ENCODE measurements at places on chromosomes 2 and 18.

DNA sequence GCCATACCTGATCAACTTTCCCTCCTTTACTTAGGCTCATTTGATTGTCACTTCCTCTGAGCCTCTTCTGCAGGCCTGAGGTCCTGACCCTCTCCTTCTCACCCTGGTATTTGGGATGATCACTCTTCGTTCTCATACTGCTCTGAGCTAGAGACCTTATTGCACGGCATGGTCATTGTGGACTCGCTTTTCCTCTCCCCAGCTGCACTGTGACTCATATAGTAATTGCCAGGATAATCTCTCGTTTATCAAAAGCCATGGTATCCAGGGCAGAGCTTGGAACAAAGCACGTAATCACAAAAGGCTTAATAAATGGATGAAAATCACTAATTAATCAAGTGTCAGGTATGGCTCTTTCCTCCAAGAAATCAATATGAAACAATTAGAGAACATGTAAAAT lies 40.9 kb upstream of the TRIB2 start:
- DNase-seq: no peak

DNA sequence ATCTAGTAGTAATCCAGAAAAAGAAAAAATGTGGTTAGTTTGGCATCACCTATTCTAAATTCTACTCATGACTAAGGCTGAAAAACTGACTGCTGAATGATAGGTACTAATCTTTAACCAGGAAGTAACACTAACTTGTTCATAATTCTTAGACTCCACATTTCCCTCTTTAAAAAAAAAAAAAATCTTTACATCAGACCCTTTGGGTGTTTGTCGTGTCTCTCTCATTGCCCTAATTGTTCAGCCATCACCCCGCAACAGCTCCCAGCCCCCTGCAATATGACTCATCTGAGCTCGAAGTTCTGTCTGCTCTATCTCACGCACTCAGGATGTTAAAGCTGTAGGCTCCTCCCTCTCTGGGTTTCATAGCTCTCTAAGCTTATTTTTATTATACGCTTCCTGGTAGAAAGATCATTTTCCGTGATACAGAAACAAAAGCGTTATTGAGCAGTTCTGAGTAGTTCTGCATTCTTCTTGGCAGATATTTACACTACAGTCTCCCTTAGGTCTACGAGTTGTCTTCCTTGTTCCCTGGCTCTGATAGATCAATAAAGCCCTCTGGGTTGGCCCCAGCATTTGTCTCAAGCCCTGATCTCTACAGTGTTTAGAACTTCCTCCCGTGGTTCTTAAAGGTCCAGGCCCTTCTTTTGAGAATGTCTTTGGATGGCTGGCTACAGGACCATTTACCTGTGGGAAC lies 95.6 kb downstream of the TNFRSF11A start:
- peak; percentile 70 for DNase-seq

GRCh38 chr2:1153920-1154319 lies 203.3 kb downstream of the SNTG2 start:
- no peak for DNase-seq

GRCh38 chr2:85888020-85888683 lies 638 bp downstream of the ST3GAL5 start:
- DNase-seq: peak; percentile 38

DNA sequence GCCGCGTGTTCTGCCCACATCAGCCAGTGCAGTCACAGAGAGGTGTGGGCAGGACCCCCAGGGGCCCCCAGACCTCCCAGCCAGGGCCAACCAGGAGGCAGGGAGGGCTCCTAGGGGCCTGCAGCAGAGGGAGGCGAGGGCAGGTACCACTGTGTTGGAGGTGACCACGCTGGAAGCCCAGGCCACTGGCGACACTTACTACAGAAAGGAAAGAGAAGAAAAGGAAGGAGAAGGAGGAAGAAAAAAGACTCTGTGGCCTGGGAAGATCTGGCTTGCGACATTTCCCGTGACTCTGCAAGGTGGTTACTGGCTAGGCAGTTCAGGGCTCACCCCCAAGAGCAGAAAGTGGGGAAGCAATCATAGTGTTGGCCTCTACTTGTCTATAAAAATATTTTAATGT lies 98.1 kb upstream of the BCL2L11 start:
- DNase-seq: no peak

DNA sequence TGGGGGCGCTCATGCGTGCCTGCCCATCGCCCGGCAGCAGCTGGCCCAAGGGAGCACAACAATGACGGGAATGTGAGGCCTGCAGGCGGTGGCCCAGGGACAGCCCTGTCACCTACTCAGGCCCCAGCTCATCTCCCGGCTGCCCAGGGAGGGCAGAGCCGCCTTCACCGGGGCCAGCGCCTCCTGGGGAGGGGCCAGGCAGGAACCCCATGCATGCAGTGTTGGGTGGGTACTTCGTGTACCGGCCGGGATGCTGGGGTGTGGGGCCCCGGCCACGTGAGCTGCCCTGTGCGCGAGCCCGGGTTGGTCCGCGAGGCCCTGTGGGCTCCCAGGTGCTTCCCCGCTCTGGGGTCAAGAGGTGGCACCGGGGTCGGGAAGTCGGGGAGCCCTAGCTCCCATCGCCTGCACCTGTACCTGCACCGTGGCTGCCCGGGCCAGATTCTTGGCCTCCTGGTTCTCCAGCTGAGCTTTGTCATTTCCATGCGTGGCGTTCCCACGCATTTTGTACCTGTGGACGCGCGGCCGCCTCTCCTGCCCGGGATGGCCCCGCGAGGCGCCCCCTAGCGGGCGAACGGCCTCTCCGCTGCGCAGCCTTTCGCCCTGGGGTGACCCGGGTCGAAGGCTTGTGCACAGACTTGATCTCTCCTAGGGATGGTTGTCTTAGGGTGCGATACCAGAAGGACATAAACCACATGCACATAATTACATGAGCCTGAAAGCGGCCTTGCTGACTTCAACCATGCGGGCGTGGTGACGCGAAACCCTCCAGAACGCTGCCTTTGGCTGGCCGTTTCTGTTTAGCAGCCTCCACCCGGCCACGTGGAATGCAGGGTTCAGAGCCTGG lies 950 bp downstream of the KLHL30 start:
- DNase-seq: no peak

GRCh38 chr2:95352310-95353054 lies 50.0 kb upstream of the FAHD2A start:
- no peak for DNase-seq

GRCh38 chr2:221569425-221569845 lies 2.7 kb downstream of the EPHA4 start:
- DNase-seq: no peak

GRCh38 chr2:235514627-235515363 lies 21.0 kb downstream of the AGAP1 start:
- DNase-seq: no peak

- no peak for DNase-seq
Measured at GRCh38 chr2:173493874-173494273, 139.2 kb downstream of the CDCA7 start.

DNA sequence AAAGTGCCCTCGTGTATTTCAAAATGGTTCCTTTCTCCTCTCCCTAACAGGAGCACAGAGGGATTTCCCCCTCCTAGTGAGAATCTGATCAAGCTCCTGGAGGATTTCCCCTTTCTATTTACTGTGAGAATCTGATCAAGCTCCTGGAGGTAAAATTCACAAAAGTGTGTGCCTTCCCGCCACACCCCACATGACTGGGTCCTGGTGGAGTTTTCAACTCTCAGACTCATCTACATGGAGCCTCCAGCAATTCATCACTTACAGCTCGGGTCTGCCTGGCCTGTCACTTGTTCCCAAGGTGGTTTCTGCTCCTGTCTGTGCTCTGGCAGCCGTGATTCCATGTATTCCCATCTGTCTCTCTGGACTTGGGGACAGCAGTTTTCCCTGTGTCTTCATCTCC lies 590.7 kb downstream of the FBXO15 start:
- no peak for DNase-seq

GRCh38 chr18:59730896-59731295 lies 33.7 kb upstream of the CCBE1 start:
- DNase-seq: no peak

- no peak for DNase-seq
Measured at GRCh38 chr2:118670276-118670675, 177.2 kb downstream of the EN1 start.

DNA sequence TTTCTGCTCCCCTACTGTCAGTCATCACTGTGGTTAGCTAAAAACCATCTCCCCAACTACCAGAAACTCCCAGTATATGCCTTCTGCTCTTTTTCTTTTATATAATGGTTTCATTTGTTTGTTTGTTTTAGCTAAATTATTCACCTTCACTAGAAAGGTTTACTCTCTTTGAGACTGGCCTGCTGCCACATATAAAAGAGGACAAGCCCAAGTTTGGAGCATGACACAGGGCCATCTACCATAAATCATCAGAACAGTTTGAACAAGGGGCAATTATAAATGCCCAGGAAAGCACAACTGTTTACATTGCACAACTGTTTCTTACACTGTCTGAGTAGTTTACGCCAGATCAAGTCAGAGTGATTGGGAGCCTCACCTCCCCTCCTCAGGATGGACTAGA lies 471.0 kb upstream of the PIK3C3 start:
- no peak for DNase-seq

- no peak for DNase-seq
Measured at GRCh38 chr2:182432051-182432450, 5.2 kb upstream of the PDE1A start.

- no peak for DNase-seq
Measured at GRCh38 chr2:142463047-142463446, 332.2 kb upstream of the LRP1B start.

DNA sequence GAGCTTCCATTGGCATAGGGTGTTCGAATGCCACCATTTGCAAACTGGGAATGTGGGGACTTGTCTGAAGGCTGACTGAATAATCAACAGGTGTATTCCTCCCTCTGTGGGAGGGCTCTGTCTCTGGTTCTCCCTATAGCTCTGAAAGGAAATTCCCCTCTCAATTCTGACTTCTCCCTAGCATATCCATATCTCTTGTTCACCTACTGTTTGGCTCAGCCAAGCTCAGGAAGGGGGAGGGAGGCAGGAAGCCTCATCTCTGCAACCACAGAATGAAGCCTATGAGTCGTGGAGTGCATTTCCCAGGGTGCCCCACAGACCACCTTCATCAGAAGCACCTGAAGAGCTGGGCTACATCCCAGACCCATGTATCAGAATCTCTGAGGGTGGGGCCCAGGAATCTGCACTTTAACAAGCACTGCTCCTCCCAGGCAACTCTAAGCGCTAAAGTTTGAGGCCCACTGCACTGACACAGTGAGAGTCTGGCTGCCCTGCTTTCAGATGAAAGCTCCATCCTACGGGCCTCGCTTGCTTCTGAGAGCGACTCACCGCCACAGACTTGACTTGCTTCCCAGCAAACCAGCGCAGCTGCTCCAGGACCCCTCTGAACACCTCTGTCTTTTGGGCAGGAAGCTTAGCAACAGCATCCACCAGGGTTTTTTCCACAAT lies 32.0 kb downstream of the XDH start:
- DNase-seq: no peak

DNA sequence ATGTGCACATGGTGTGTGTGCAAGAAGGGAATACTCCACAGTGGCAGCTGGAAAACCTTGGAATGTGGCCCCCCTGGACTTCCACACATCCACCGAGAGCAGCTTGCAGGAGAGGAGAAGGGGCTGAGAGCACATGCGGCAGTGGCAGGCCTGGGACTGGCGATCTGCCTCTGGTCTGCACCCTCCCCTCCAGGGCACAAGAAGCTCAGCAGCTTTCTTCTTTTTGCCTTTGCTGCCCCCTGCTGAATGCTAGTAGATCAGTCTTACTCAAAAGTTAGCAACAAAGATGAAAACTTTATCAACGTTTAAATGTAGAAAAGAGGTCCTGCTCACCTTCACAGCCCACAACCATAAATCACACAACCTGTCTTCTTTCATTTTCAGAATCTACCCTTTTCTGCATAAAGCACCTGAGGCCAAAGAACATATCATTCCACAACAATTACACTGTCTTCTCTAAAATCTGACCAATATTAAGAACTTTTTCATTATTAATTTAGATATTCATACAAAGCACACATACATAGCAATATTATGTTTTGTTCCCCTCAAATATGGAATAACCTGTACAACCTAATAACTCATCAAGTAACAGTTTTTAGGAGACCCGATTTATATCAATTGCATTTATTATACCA lies 34.6 kb downstream of the TGFBRAP1 start:
- peak; percentile 19 for DNase-seq

GRCh38 chr18:12774982-12775381 lies 72.1 kb downstream of the PSMG2 start:
- DNase-seq: no peak

- no peak for DNase-seq
Measured at GRCh38 chr18:10370716-10371115, 83.7 kb upstream of the APCDD1 start.

GRCh38 chr18:11995445-11996189 lies 14.3 kb downstream of the IMPA2 start:
- peak; percentile 49 for DNase-seq

DNA sequence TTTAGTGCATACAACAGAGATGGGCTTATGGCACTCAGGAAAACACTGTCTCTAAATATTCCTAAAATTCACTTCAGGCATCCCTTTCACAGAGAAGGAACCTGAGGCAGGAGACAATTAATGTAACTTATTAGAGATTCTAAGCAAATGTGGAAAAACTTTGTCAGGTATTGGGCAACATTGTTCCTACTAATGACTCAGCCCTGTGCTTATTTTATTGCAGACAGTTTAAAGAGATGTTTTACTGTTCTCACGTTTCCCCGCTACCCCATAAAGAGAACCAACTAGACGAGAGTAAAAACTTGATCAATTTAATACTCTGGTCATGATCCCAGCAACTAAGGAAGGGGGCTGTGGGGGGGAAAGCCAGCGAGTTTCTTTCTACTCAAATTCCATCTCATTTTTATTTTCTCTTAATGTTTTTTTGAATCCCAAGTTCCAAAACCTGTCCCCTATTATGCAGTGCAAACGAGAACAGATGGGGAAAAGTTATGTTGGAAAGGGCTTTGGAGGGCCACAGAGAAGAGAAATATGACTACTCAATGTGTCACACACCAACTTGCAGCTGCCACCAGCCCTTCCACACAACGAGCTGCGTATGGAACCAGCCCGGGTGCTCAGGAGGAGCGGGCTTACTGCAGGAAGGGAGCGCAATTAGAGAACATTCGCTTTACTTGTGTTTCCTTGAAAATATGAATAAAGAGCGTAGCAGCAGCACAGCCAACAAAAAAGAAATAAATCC lies 18.7 kb upstream of the ACVR1 start:
- DNase-seq: no peak

DNA sequence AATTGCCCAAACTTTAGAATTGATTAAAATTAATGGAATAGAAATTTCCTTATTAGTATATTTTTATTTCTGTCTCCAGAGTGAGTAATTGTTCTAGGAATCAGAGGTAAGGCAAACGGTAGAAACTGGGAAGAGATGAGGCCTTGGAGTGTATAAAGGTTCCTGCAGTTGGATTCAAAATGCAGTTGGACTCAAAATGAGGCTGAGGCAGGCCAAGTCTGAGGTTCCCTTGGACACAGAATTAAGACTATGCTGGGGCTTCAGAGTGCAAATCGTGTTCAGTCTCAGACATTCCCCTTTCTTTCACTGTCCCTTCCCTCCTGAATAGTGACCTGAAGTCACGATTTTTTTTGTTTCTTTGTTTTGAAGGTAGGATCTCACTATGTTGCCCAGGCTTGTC lies 746.9 kb upstream of the NRXN1 start:
- no peak for DNase-seq

- no peak for DNase-seq
Measured at GRCh38 chr18:79599441-79599931, 80.1 kb upstream of the CTDP1 start.
